ENCODE measurements at places on chromosomes 12 and 14. TPM values are rescaled to one million over a fixed set of nuclear protein-coding genes. Genes with fewer than 3 reads are reported as not detected.

GRCh38 chr14:69049675-69050074 is 70.6 kb upstream of the ACTN1 start:
- no peak for DNase-seq

DNA sequence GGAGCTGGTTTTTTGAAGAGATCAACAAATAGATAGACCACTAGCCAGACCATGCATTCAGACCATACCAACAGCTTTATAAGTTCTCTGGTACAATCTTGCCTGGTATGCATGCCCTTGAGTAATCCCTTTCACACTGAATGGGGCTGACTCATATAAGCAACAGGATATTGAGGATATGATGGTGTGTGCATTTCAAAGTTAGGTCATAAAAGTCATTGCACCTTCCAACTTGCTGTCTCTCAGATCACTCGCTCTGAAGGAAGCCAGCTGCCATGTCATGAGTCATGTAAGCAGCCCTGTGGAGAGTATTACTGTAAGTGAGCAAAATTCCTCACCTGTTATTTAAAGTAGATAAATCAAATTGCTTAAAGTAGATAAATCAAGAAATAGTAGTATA is 45.0 kb upstream of the OR6J1 start:
- no peak for DNase-seq

- no peak for DNase-seq
Measured at GRCh38 chr12:29709496-29710040, 74.2 kb downstream of the TMTC1 start.

GRCh38 chr14:68788996-68789820 is 3.7 kb downstream of the ZFP36L1 start:
- DNase-seq: peak; percentile 81

The SRSF5 gene
- polyA plus RNA-seq: 654 TPM

The BHLHE41 gene
- polyA plus RNA-seq: not detected

The USP5 gene
- 44.0 TPM for polyA plus RNA-seq

Measured in naive B cell (primary cell).